ACHN (cell line): ENCODE measurements at places on chromosomes 2 and 18.

GRCh38 chr18:45103319-45104048 is 422.8 kb downstream of the SETBP1 start:
- DNase-seq = no peak

DNA sequence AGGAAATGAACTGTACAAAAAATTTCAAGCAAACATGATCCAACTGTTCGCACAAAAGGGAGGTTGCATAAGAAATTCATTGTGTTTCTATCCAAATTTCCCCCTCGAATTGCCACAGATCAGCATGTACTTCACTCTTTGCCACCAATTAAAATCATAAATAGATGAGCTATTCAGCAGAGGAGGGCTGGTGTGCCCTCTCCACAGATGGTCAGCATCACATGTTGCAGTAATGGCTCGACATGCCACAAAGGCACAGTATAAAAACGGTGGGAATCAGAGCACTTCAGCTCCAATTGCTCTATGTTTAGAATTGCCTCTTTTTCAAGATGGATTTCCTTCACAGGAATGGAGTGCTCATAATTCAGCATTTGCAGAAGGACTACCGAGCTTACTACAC is at the start of gene G6PC2:
G6PC2 (plus strand) TSS at position 289 of the 400 bp plus-strand sequence; CDS start at position 330, 41 bp downstream.
- DNase-seq = no peak

DNA sequence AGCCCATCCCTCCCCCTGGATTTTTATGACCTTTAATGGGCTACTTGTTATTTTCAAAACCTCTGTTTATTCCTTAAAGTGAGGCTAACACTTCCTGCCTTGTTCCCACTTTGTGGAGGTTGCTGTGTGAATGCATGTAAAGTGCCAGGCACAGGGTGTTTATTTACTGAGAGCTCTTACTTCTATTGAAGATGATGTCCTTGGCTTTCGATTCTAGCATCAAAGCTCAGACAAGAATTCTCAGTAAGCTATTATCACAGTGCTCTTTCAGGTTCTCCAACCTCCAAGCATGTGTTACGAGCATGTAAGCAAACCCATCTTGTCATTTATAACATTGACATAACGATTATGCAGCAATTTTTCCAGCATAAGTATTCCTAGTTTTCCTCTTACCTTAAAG is 44.2 kb downstream of the DPYSL5 start:
- no peak for DNase-seq

DNA sequence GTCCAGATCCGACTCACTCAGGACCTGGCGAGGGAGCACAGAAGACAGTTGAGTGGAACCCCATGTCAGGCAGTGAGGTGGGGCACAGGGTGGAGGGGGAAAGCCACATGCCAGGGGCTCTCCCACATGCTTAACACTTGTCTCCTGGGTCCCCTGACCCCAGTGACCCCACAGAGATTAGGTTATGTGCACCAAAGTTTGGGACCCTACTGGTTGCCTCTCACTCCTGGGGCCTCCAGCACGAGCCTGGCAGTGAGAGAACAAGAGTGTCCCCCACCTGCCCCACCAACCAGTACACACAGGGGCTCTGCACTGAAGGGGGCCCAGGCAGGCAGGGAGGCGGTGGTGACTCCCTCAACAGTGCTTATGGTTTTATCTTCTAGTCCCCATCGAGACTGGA is 58.3 kb downstream of the CIB4 start:
- DNase-seq = no peak

DNA sequence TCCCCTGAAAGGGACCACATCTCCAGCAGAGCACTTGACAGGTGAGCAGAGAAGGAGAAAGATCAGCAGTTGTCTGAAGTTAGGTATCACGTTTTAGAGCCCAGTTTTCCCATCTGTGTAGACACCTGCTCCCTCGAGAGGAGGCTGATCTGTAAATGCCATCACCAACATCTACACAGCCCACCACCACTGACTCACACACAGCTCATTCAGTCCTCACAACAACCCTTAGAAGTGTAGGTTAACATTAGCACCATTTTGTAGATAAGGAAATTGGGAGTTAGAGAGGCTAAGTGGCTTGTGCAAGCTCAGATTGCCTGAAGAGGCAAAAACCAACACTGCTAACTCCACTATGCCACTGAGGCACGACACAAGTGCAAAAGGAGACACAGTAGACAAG is 37.2 kb upstream of the STAT1 start:
- no peak for DNase-seq

DNA sequence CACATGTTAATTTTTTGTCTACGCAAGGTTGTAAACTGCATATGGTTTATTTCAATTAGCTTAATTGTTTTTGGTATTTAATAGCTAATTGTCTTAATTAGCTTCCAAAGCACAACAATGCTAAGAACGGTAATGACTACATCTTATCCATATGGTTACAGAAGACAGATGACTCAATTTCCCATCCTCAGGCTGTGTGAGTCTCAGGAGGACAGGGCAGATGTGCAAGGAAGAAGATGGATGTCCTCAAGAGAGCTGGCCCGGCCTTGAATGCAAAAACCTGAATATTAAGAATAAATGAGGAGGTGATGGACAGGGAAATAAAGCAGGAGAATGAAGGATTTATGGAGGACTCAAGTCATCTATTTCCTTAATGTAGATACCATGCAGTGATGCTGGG is 31.4 kb downstream of the SLC4A3 start:
- no peak for DNase-seq

GRCh38 chr2:171407030-171407675 is 26.6 kb downstream of the METTL8 start:
- DNase-seq = no peak

GRCh38 chr2:758073-758820 is 81.0 kb upstream of the TMEM18 start:
- no peak for DNase-seq

DNA sequence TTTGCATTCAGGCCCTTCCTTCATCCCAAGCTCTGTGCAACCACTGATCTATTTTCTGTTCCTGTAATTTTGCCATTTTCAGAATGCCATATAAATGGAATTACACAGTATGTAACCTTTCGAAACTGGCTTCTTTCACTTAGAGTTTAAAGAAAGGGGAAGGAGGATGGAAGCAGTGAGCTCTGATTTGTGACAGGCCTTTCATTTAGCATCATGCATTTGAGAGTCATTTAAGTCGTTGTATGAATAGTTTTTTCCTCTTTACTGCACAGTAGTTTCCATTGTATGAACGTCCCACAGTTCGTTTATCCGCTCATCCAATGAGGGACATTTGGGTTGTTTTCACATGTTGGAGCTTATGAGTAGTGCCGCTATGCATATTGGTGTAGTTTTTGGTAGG is 67.0 kb downstream of the LBH start:
- DNase-seq = no peak

GRCh38 chr2:236016496-236016895 is 151.7 kb downstream of the GBX2 start:
- DNase-seq = no peak

GRCh38 chr2:68230241-68231060 is 21.9 kb downstream of the PPP3R1 start:
- no peak for DNase-seq

GRCh38 chr2:235964787-235965390 is 203.3 kb downstream of the GBX2 start:
- no peak for DNase-seq

- DNase-seq = no peak
These were observed 105.6 kb downstream of the FEZ2 start for GRCh38 chr2:36492216-36492945.

DNA sequence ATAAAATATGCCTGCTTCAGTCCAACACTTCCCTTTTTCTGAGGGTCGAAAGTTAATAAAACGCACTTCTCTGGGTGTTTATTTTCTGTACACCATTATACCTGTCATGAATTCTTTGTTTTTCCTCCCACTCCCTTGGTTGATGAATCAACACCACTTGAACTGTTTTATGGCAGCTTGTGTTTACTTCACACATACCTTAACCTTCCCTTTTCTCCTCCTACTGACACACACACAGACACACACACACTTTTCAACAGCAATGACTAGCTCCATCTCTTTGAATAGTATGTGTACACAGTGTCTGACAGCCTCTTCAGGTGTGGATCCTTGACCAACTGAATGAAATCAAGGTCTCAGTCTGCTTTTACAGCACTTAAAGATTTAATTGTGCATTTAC is 91.3 kb downstream of the SATB2 start:
- no peak for DNase-seq

GRCh38 chr2:238525990-238526389 is 99.3 kb downstream of the ASB1 start:
- no peak for DNase-seq

GRCh38 chr2:235049069-235049468 is 97.3 kb downstream of the SH3BP4 start:
- no peak for DNase-seq

DNA sequence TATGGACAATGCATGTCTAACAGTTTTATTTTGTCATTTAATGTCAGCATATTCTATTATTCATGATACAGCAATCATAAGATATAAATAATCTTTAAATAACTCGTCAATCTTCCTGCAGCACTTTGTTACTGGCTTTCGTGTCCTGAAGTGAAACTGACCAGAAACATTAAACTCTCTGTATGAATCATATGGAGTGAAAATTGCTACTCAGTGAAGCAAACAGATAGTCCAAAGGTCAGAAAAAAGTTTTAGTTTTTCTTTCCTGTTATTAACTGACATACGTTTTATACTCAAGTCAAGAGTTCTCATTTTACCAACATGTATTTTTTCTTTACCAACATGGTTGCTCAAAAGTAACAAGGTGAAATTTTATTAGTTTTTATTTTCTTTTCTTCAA is 106.8 kb upstream of the GALNT5 start:
- peak; percentile 85 for DNase-seq

GRCh38 chr2:156448766-156449165 is 12.6 kb downstream of the GPD2 start:
- no peak for DNase-seq
